ENCODE measurements at places on chromosomes 4 and X.

DNA sequence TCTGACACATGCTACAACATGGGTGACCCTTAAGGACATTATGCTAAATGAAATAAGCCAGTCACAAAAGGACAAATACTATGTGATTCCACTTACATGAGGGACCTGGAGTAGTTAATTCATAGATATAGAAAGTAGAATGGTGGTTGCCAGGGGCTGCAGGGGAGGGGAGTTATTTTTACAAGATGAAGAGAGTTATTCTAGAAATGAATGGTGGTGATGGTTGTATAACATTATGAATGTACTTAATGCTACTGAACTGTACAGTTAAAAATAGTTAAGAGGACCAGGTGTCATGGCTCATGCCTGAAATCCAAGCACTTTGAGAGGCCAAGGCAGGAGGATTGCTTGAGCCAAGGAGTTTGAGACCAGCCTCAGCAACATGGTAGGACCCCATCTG lies 59.5 kb upstream of the MSANTD1 start:
- DNase-seq, result no peak

- no peak for DNase-seq
These were observed 1651.4 kb upstream of the IGFBP7 start for GRCh38 chr4:58761563-58761962.

GRCh38 chr4:3285558-3286334 lies 7.1 kb upstream of the RGS12 start:
- DNase-seq, result no peak

GRCh38 chr4:159069922-159070321 lies 33.0 kb upstream of the RAPGEF2 start:
- no peak for DNase-seq

DNA sequence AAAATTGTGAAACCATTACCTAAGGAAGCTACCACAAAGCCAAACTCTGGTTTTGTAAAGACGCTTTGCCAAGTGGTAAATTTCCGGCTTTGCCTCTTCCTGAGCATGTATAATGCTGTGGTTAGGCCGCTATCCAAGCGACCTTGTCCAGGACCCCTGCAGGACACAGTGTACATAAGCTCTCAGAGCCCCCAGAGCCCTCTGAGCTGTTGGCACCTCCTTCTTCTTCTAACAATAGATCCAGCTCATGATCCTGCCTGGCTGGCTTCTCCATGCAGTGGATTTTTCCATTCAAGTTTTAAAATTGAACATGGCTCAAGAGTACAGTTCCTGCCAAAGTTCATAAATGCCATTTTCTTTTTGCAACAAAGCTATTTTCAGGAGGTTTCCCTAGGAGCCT lies 326.7 kb downstream of the MAPK10 start:
- no peak for DNase-seq

DNA sequence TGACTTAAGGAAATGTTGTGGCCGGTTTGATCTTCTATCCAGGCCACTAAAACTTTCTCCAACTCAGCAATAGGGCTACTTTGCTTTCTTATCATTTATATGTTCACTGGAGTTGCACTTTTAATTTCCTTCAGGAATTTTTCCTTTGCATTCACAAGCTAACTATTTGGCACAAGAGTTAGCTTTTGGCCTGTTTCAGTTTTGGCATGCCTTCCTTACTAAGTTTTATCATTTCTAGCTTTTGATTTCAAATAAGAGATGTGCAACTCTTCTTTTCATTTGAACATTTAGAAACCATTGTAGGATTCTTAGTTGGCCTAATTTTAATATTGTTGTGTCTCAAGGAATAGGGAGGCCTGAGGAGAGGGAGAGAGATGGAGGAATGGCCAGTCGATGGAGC lies 79.8 kb upstream of the TLL1 start:
- DNase-seq, result no peak

DNA sequence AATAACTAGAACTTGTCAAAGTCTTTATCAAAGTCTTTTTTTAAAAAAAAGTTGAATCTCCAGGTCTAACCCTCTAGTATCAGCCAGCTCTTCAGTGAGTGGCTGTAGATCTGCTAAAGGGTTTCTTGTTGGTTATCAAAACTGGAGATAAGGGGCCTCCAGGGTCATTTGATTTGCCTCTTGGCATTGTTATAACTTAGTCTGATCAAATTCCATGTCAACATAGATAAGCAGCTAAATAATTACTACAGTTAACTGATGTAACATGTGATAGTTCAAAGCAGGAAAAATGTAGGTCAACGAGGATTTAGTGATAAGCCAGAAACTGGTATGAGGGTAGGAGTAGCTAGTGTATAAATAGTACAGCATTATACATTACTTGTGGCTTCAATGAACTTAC lies 465.1 kb downstream of the PDHA2 start:
- no peak for DNase-seq

DNA sequence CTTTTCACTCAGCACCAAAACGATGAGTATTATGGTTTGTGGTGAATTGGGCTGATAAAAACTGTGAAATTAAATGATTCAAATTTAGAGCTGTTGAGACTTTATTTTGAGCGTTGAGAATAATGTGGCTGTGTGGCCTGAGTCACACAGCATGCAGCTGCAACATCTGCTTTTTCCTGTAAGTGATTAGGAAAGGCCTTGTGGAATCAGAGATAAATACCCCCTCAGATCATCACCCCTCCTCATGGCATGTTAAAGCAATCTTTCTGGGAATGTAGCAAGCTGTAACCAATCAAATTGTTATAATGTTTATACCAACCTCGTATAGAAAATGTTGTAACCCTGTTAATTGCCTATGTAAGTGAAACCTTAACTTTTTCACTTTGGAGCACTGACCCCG lies 90.0 kb upstream of the GRPR start:
- no peak for DNase-seq

GRCh38 chr4:86822136-86822535 lies 27.0 kb downstream of the SLC10A6 start:
- no peak for DNase-seq

DNA sequence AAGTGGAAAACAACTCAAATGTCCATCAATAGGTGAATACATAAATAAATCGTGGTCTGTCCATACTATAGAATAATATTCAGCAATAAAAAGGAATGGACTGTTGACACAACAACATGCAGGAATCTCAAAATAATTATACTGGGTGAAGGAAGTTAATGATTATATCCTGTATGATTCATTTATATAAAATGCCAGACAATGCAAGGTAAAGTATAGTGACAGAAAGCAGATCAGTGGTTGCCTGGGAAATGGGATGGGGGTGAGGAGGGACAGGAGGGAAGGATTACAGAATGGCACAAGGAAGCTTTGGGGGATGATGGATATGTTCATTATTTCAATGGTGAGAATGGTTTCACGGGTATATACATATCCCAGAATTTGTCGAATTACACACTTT lies 12.3 kb downstream of the PYURF start:
- DNase-seq, result no peak

DNA sequence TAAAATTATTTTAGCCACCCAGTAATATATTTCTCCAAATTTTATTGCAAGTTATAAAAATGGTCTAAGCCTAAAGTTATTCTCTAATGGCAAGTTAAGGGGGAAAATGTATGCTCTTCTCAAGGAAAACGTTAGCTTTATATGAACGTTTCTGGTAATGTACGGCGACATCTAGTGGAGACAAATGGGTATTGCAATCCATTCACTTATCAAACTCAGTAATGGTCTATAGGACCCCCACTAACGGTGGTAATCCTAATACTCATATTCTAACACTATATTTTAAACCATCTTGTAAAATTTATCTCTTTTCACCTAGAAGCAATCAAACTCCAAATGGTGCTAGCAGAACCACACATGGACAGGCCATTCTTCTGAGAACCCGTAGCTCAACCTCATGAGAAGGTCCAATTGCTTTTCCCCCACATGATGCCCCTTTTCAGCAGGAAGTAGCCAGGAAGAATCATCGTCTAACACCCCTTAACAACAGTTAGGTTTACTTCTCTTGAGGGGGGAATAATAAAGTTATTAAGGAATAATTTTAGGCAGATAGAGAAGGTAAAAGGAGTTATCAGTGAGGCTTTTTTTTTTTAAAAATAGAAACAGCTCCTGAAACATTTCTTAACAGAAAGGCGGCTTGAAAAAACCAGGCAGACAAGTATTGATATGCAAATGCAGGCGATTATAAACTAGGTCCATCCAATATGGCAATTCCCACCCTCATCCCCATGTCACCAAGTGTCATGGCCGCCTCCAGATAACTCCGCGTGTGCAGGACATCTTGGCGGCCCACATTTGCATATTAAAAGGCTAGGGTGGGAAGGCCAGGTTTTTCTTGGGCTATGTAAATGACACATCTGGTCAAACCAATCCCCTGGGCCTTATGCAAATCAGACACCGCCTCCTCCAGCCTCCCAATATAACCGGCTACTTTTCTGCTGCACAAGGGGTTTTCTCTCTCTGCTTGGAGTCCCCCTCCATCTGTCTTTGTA lies 35.0 kb downstream of the NUDT11 start:
- DNase-seq, result no peak

GRCh38 chrX:110383414-110383813 lies 24.8 kb downstream of the RTL9 start:
- DNase-seq, result no peak
